Left lung (tissue), 14 donors: ENCODE measurements at places on chromosomes 6 and 20. TPM values are rescaled to one million over a fixed set of nuclear protein-coding genes. Genes with fewer than 3 reads are reported as not detected.

TRIM31 gene
- not detected for polyA plus RNA-seq

LBP gene
- polyA plus RNA-seq = not detected

DTNBP1 gene
- 16.8 TPM for polyA plus RNA-seq

GGTLC1 gene
- 1.3 TPM for polyA plus RNA-seq

HTR1B gene
- polyA plus RNA-seq = not detected

STMND1 gene
- 4.4 TPM for polyA plus RNA-seq

PRKN gene
- 2.3 TPM for polyA plus RNA-seq

IYD gene
- 3.3 TPM for polyA plus RNA-seq

GRCh38 chr20:55805138-55805537, 200.2 kb downstream of the CBLN4 start:
- H3K27me3 ChIP-seq = no peaks in the 10 kb centered on the region
- H3K4me1 ChIP-seq = no peaks in the 10 kb centered on the region
- H3K36me3 ChIP-seq = no peaks in the 10 kb centered on the region

DNA sequence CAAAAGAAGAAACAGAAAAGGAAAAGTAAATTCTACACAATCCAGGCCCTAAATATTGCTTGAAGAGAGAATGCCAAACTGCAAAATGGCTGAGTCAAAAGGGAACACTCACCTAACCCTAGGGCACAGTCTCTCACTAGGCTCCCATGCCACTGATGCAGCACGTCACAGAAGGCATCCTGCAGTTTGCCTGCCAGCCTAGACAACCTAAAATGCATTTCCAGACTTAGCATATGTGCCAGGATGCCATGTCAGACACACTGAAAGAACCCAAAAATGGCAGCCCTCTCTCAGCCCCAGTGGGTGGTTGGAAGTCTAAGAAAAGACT, 10.6 kb upstream of the SIRPD start:
- DNase-seq = no peak
- peak overlapping the region; percentile 28 for H3K27ac ChIP-seq
- H3K36me3 ChIP-seq = peaks cover 28% of the 10 kb centered on the region
- no peaks in the 10 kb centered on the region for H3K27me3 ChIP-seq
- no peak overlapping the region for H3K4me3 ChIP-seq
- peaks cover 20% of the 10 kb centered on the region for H3K4me1 ChIP-seq

- H3K27me3 ChIP-seq = no peaks in the 10 kb centered on the region
- H3K4me1 ChIP-seq = no peaks in the 10 kb centered on the region
- H3K4me3 ChIP-seq = no peak overlapping the region
- no peak for DNase-seq
- H3K27ac ChIP-seq = no peak overlapping the region
Observed at GRCh38 chr20:36527331-36528125, 13.8 kb upstream of the MYL9 start.

- DNase-seq = no peak
- no peak overlapping the region for H3K27ac ChIP-seq
- peaks cover 3% of the 10 kb centered on the region for H3K4me1 ChIP-seq
Observed at GRCh38 chr6:37313723-37314486, 39.9 kb upstream of the RNF8 start.

- no peaks in the 10 kb centered on the region for H3K27me3 ChIP-seq
- no peak overlapping the region for H3K4me3 ChIP-seq
Observed at GRCh38 chr20:53291548-53291947, 302.1 kb downstream of the ZNF217 start.

- DNase-seq = no peak
- H3K27ac ChIP-seq = no peak overlapping the region
- no peaks in the 10 kb centered on the region for H3K36me3 ChIP-seq
- H3K4me1 ChIP-seq = no peaks in the 10 kb centered on the region
Observed at GRCh38 chr20:7031222-7031621, 263.7 kb downstream of the BMP2 start.

DNA sequence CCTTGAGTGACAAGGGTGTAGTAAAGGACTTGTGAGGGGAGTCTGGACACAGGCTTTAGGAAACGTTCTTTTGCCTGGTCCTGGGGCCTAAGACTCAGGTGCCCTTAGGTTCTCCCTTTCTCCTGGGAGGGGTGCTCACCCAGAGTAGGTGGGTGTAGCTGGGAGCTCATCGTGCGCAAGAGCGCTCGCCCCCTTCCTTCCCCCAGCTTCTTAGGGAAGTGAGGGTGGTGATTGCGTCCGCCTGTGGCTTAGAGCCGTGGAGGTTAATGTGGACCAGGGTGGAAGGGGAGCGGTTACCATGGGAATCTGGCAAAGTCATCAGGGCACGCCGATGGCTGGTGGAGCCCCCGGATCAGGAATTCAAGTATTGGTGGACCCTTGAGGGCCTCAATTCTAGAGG, 3.3 kb upstream of the AARS2 start:
- H3K27ac ChIP-seq = no peak overlapping the region
- H3K4me1 ChIP-seq = peaks cover 29% of the 10 kb centered on the region
- H3K27me3 ChIP-seq = peaks cover 26% of the 10 kb centered on the region
- DNase-seq = no peak
- peaks cover 3% of the 10 kb centered on the region for H3K36me3 ChIP-seq

- H3K27ac ChIP-seq = no peak overlapping the region
- H3K4me1 ChIP-seq = peaks cover 11% of the 10 kb centered on the region
- no peaks in the 10 kb centered on the region for H3K36me3 ChIP-seq
- no peak overlapping the region for H3K4me3 ChIP-seq
- DNase-seq = no peak
- H3K27me3 ChIP-seq = no peaks in the 10 kb centered on the region
Observed at GRCh38 chr20:51738877-51739447, 29.2 kb downstream of the ATP9A start.

DNA sequence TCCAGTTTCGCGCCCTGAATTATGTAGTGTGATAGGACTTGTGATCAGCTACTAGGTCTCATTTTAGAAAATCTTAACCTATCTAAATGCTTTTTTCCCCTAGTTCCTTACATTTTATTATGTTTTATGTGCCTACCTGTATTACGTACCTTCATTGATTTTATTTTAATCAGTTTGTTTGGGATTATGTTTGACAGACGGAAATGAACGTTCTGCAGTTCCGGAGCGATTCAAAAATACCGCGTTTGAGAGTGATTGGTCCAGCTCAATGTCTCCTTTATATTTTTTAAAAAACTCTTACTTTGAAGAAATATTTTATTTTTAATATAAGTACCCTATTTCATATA, 114.3 kb upstream of the BTN3A2 start:
- peak overlapping the region; percentile 84 for H3K27ac ChIP-seq
- H3K4me3 ChIP-seq = peak overlapping the region; percentile 48
- peaks cover 24% of the 10 kb centered on the region for H3K4me1 ChIP-seq
- DNase-seq = peak; percentile 72
- no peaks in the 10 kb centered on the region for H3K36me3 ChIP-seq

DNA sequence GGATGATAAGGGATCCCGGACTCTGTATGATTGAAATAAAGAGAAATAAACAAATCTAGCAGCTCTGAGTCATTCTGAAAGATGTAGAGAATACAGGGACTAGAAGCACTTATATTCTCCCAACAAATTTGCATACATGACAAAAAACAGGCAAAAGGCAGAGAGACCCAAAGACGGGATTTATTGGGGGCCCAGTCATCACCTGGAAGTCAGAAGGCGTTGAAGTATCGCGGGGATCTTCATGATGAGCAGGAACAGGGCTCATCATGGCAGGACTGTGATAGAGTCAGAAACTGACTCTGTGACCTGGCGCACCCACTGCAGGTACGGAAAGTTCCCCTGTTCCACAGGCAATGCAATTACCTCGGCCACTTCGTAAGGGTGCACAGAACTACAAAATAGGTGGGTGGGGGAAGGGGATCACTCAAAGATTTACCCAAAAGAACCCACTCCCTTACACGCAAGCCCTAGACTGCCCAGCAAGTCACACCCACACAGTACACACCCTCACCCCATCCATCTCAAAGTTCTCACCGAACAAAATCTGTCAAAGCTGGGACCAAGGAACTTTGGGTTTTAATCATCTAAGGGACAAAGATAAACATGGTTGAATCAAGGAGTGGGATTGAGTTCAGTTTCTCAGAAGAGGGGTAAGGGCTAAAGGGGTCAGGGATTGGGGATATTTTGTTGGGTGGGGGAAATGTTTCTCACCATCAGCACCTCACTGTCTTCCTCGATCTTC, 1.4 kb downstream of the CUTA start:
- no peak for DNase-seq
- H3K4me3 ChIP-seq = peak overlapping the region; percentile 77
- H3K4me1 ChIP-seq = peaks cover 52% of the 10 kb centered on the region

GRCh38 chr6:28425944-28426541, 17.2 kb downstream of the ZSCAN23 start:
- no peaks in the 10 kb centered on the region for H3K4me1 ChIP-seq
- no peak overlapping the region for H3K4me3 ChIP-seq
- H3K27me3 ChIP-seq = no peaks in the 10 kb centered on the region
- no peak for DNase-seq
- no peaks in the 10 kb centered on the region for H3K36me3 ChIP-seq

GRCh38 chr6:158270389-158271127, 41.7 kb upstream of the TULP4 start:
- peaks cover 9% of the 10 kb centered on the region for H3K4me1 ChIP-seq
- H3K27me3 ChIP-seq = no peaks in the 10 kb centered on the region
- DNase-seq = no peak
- H3K4me3 ChIP-seq = no peak overlapping the region

DNA sequence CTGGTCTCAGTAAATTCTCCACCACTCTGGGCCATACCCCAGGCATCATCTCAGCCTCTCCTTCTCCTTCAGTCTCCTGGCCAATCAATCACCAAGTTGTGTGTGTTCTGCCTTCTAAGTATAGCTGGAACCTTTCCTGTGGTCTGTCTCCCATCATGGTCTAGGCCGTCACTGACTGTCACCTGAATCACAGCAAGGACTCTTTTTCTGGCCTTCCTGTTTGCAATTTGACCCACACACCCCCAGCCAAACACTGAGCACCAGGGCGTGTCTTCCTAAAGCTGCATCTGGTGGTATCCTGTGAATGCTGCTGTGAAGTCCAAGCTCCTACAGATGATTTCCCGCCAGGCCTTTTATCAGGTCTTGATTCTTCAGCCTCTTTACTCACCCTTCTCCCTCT, 52.6 kb upstream of the PRELID3B start:
- no peaks in the 10 kb centered on the region for H3K36me3 ChIP-seq
- no peaks in the 10 kb centered on the region for H3K4me1 ChIP-seq
- no peak for DNase-seq

DNA sequence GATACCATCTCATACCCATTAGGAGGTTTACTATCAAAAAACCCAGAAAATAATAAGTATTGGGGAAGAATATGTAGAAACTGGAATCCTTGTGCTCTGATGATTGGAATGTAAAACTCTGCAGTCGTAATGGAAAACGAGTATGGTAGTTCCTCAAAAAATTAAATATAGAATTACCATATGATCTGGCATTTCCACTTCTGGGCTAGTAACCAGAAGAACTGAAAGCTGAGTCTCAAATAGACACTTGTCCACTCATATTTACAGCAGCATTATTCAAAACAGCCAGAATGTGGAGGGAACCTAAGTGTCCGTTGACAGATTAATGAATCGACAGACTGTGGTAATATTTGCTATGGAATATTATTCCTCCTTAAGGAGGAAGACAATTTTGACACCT, 44.3 kb downstream of the FOXC1 start:
- no peak overlapping the region for H3K4me3 ChIP-seq
- no peaks in the 10 kb centered on the region for H3K27me3 ChIP-seq
- H3K36me3 ChIP-seq = no peaks in the 10 kb centered on the region
- H3K4me1 ChIP-seq = no peaks in the 10 kb centered on the region
- no peak overlapping the region for H3K27ac ChIP-seq

- H3K27ac ChIP-seq = no peak overlapping the region
- no peaks in the 10 kb centered on the region for H3K4me1 ChIP-seq
- H3K4me3 ChIP-seq = no peak overlapping the region
- no peaks in the 10 kb centered on the region for H3K36me3 ChIP-seq
Observed at GRCh38 chr6:92125681-92126080, 1293.7 kb downstream of the EPHA7 start.
